ENCODE measurements at places on chromosomes 5 and 9.

DNA sequence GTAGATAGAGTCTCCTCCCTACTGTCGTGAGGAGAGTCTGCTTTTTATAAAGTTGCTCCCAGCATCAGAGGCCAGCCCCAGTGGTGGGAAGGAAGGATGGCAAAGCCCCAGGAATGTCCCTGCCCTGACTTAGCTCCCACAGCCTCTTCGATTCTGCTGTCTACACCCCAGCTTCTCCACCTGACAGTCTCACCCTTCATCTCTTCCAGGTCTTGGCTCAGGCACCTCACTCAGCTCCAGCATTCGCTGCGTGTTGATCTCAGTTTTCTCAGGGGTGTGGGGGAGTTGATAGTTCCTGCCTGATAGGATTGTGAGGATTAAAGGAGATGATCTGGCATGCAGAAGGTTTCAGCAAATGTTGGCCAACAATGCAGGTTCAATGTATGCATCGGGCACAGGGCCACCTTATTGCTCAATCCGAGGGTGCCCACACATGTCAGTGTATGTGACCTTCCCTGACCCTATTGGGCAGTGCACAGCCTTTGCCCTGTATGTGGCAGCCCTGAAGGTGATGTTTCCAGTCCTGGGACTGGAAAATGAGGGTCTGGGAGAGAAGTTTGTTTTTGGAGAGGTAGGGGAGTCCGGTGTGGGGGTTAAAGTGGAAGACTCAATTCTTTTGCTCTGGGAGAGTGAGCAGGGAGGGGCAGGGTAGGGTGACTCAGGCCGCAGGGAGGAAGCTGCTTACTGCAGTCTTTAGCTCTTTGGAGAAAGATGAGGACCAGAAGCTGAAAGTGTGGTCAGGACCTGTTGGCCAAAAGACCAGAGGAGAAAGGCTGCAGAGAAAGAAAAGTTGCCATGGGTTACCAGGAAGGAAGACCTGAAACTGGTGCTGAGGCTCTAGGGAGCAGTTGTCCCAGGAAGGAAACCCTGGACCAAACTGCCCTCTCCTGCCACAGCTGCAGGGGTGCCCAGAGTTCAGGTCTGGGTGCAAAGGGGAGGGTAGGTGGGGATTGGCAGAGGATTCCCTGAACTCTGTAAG lies 153.2 kb downstream of the MACROH2A1 start:
- no peak for DNase-seq

- DNase-seq: no peak
These were observed 122.9 kb downstream of the CFAP90 start for GRCh38 chr5:7728076-7728475.

DNA sequence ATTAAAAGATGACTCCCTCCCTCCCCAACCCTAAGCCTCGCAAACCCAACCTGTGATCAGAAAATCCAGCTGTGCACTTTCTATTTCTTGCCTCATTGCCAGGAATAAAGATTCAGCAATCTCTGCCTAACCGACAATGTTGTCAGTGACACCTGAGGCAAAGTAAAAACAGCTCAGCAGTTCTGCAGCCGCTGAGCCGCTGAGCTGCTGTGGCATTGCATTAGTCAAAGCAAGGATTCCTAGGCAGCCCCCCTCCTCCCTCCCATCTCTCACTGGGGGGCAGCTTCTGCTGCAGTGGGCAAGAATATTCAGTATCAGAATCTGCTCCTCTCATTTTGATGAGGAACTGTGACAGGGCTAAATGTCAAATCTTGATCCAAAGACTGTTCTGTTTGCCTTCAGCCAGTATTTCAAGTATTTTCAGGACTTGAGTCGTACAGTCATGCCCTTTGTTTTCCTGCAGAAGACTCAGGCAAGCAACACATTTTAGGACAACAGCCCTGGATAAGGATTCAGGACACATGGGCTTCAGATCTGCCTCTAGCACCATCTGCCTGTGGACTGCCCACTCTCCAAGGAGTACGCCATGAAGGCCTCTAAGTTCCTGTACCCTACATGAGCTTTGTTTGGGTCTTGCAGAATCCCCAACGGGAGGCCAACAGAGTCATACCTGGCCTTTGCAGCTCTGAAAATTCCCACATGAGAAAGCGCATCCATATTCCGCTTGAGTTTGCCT lies 41.1 kb upstream of the DAP start:
- no peak for DNase-seq

- no peak for DNase-seq
These were observed 20.1 kb downstream of the ZNF462 start for GRCh38 chr9:106883030-106883429.

DNA sequence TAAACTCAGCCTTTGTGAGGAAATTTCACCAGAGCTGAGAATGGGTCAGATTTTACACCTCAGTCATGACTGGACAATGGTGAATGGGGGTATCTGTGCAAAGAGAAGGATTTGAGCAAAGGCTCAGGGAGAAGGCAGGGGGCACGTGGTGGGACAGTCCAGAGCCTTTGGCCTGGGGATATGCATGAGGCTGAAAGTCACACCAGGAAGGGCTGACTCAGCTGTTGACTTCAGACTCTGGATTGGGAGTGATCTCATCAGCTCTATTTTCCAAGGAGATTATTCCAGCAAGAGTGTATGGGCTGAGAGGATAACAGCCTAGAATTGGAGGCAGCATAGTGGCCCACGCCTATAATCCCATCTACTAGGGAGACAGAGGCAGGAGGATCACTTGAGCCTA lies 53.6 kb downstream of the SAXO1 start:
- DNase-seq: no peak

- no peak for DNase-seq
These were observed 506.5 kb downstream of the DMAC1 start for GRCh38 chr9:7293091-7293490.

- no peak for DNase-seq
These were observed 22.3 kb upstream of the DPYSL3 start for GRCh38 chr5:147532156-147532555.

GRCh38 chr9:14888875-14889274 lies 21.4 kb downstream of the FREM1 start:
- no peak for DNase-seq

GRCh38 chr5:94010814-94011213 lies 269.4 kb upstream of the POU5F2 start:
- DNase-seq: no peak

DNA sequence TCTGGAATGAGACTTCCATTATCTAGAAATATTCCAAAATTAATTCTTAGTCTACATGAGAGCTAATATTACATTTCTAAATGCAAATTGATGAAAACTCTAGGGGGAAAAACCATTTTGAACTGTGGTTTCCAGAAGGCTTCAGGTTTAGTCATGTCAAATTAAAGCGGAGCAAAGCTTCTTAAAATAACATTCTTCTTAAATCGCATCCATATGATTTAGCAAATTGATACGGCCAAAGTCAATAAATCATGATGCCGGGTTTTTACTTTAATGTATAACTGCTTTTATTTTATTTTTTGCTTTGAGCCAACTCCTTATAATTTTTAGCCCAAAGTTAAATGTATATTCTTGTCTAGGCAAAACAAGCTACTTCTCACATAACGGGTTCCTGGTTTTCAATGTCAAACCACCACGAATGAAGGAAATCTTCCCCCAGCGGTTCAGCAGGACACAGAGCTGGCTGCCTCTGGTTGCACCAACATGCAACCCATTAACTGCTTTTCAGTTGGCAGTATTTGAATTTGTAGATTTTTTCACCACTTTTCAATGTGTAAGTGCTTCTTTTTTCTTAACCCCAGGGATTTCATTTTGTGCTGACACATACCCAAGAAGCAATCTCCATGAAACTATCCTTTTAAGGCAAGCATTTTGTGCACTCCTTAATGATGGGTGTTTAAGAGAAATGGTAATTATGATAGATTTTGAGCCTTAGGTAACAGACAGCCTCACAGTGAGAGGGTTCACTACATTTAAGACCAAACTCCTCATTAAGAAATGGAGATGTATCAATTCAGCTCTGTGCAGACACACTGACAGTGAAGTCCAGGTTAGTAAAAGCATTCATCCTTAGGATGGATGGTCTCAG lies 35.5 kb downstream of the EFNA5 start:
- no peak for DNase-seq

DNA sequence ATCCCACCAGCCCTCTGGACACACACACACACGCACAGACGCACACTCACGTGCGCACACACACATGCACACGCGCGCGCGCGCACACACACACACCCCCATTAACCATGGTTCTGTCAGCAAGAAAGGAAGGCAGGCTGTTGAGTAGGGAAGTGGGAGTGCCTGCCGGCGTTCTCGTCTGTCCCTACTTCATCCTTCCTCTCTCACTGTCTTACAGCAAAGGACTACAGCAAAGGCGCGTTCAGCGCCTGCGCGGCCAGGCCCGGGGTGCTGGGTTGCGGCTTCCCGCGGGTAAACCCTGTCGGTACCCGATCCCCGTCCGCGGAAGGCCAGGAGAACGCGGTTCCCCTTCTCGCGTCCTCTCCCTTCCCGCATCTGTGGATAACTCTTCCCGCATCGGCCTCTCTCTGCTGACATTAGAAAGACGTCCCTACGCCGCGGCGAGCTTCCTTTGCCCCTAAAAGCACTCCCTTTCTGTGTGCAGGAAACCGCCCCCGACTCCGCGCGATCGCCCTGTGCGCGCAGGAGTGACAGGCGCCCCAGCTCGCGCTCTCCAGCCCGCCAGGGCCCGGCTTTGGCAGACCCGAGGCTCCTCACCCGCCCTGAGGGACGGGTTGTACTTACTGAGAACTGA lies 219.2 kb downstream of the AGTPBP1 start:
- no peak for DNase-seq

DNA sequence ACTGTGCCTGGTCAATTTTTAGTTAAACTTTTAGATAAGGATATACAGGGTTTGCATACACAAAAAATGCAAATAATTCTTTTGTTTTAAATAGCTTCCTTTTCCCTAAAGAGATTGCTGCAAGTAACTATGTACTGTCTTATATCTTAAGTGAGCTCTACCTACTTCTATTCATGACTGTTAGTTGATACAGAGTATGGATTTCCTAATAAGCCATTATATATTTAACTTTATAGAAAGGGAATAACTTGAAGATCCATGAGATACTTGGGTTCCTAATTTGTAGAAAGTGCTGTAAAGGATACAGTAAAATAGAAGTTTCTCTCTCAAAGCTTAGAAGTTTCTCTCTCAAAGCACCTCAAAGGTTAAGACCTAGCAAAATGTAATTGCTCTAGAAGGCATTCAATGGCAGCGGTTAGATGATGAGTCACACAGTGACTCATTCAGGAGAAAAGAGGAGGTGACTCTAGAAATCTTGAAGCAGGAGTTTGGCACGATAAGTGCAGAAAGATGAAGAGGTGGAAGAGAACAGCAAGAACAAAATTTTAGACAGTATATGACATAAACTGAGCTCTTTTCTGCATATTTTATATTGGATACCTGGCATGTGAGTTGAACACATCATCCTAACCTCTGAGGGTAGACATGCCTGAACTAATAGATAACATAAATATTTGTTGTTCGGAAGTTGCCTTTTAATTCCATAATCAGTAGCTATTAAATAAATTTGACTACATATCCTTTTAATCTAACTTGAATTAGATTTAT lies 5.5 kb upstream of the DNAJC21 start:
- peak; percentile 35 for DNase-seq

- no peak for DNase-seq
These were observed 1294.8 kb upstream of the ACO1 start for GRCh38 chr9:31089549-31090221.

DNA sequence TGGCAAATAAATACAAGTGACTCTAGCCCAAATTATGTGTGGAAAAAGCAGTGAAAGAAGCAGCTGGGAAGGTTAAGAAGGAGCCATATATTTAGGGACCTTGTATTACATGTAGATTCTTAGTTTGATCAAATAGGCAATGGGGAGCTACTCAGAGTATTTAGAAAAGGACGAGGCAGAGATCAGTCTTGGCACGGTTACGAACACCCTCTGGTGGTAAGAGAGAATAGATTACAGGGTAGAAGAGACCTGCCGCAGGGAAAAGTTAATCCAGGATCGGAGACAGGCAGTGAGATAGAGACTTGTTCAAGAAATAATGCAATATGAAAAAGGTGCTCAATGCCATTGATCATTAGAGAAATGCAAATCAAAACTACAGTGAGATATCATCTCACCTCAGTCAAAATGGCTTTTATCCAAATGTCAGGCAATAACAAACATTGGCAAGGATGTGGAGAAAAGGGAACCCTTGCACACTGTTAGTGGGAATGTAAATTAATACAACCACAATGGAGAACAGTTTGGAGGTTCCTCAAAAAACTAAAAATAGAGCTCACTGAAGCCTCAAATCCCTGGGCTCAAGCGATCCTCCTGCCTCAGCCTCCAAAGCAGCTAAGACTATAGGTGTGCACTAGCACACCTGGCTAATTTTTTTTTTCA lies 12.0 kb downstream of the INIP start:
- no peak for DNase-seq

DNA sequence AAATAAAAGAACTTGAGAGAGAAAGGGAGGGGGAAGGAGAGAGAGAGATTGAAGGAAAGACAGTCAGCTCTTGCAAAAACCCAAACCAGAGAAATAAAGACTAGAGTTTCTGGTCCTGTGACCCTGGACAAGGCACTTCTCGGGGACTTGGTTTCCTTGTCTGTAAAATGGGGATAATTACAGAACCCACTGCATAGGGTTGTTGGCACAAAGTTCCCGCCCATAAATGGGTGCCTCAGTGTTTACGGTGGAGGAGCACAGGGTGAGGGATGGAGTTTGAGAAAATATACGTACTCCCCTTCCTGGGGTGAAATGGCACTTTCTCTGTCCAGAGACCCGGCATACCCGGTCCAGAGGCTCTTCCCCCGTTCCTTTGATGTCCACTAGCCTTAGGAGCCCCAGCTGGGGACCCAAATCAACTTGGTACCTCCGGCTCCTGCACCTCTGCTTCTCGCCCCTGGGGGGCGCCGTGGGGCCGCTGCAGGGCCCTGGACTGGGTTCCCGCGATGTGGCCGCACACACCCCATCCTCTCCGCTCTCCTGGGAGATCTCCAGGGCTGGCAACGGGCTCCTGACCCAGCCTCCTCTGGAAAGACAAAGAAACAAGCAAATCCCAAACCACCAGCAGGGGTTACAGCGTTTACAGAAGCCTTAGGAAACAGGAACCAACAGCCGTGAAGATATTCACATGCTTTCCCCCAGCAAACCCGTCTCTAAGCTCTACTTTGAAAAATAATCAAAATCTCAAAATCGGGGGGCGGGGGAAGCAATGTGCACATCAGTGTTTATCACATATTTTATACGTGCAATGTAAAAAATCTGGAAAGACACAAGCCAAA lies 26.3 kb downstream of the PTGES start:
- peak; percentile 39 for DNase-seq

DNA sequence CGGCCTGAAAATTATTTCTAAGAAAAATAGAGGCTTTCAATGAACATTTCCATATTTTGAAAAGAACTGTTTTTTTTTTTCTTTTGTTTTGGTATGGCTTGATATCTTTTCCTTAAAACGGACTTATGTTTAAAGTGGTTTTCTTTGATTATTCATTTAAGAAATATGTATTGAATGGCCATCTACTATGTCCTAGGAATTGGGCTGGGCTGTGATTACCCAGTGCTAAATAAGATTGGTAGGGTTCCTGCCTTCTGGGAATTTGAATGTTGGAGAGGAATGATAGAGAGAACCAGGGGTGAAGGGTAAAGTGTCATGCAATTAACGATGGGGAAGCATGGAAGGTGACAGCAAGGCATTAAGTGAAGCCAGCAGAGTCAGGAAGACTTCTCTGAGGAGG lies 33.2 kb downstream of the TNFSF8 start:
- no peak for DNase-seq

- DNase-seq: no peak
These were observed 27.3 kb downstream of the IER5L start for GRCh38 chr9:129150672-129151211.

Measured in hematopoietic multipotent progenitor cell (in vitro differentiated cells).